ENCODE measurements at places on chromosomes 5 and 9. TPM values are rescaled to one million over a fixed set of nuclear protein-coding genes. Genes with fewer than 3 reads are reported as not detected.

PCDHA4 gene
- total RNA-seq: not detected

ADAMTSL1 gene
- 0.40 TPM for total RNA-seq

ECSCR gene
- not detected for total RNA-seq

DOCK2 gene
- total RNA-seq: 0.87 TPM

CARD9 gene
- total RNA-seq: 0.32 TPM

VLDLR gene
- total RNA-seq: 21.5 TPM

BTNL9 gene
- 1.0 TPM for total RNA-seq

OLFML2A gene
- total RNA-seq: 63.6 TPM

SLCO6A1 gene
- not detected for total RNA-seq

C7 gene
- total RNA-seq: not detected

- DNase-seq: no peak
Measured at GRCh38 chr5:172458976-172459782, 4.9 kb upstream of the SH3PXD2B start.

GRCh38 chr5:159814805-159815585, 101.3 kb upstream of the ADRA1B start:
- no peak for DNase-seq

DNA sequence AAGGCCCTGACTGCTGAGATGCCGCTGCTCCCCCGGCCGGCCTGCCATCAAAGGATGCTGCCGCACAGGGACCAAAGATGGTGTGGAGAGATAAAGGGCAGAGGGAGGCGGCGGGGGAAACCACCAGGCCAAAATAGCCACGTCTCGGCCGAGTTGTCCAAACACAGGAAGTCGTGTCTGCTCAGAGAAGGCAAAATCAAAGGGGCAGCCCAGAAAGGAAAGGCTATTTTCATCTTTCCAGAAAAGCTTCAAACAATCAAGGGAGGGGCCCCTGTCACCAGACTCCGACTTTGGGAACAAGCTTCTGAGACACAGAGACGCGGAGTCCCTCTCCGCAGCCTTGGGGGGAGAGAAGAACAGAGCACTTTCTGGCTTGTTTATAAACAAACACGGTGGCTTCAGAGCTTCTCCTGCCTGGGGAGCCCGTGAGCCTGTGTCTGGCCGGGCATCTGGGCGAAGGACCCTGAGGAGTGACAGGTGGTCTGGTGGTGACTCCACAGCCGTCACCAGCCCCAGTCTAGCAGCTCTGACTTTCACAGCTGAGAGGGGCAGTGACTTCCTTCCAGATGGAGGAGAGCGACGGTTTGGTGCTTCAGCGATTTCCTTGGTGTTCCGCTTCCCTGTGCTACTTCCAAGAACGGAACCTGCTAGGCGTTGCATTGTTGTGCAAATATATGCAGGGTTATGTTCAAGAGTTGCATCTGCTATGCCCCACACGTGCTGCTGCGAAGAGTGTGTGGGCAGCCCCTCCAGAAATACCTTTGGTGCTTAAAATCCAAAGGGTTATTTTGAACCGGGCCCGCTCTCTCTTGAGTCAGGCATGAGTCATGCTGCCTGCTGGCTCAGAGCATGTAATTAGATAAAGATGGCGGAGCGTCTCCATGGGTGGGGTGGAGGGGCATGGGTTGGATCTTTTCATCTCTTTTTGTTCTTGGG, 24.0 kb downstream of the ADAMTSL2 start:
- DNase-seq: no peak

- DNase-seq: no peak
Measured at GRCh38 chr5:31390256-31390655, 141.6 kb downstream of the DROSHA start.

GRCh38 chr9:129280623-129281271, 102.7 kb upstream of the IER5L start:
- no peak for DNase-seq

GRCh38 chr5:6349387-6349786, 29.0 kb downstream of the MED10 start:
- DNase-seq: no peak

DNA sequence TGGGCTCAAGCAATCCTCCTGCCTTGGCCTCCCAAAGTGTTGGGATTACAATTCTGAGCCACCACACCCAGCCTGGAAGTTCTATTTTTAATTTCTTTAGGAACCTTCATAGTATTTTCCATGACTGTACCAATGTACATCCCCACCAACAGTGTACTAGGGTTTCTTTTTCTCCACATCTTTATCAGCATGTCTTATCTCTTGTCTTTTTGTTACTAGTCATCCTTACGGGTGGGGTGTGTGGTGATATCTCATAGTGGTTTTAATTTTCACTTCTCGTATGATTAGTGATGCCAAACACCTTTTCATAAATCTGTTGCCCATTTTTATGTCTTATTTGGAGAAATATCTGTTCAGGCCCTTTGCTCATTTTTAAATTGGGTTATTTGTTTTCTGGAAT, 123.0 kb upstream of the MEF2C start:
- no peak for DNase-seq

GRCh38 chr5:136028782-136029742, at the start of gene TGFBI:
Gene TGFBI (plus strand): TSS chr5:136028988. CDS start chr5:136029056, 68 bp downstream.
- DNase-seq: peak; percentile 73

DNA sequence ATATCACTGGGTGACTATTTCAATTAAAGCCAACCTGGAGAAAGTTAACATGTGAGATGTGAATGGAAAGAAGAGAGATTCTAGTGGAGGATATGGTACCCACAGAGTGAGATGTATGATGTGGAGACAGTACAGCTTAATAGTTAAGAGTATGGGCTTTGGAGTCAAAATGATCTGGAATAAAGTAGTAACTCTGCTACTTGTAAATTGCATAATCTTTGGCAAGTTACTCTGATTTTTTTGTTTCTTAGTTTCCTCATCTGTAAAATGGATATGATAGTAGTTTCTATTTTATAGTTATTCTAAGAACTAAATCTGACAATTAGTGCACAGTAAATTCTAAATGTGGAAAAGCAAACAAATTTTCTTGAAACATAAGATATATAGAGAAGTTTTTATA, 79.2 kb downstream of the ISOC1 start:
- DNase-seq: no peak

Measured in NCI-H460 (cell line).